ENCODE measurements at places on chromosomes 13 and 19. TPM values are rescaled to one million over a fixed set of nuclear protein-coding genes. Genes with fewer than 3 reads are reported as not detected.

DNA sequence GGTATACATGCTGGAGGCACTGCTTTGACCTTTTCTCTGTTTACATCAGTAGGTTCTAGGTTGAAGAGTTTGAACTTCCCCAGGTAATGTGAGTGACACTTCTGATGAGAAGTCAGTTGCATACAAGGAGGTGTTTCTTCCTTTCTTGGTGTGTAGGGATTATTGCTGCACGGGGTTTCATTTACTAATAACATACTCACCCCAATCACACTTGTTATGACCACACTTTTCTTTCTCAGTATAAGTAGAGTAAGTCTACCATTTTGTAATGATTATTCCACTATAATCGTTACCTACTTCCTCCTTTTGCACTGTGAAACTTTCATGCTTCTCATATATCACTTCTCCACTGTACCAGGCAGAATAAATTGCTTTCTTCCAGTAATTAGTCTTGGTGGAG lies 138.0 kb downstream of the TNFSF13B start:
- no peak for DNase-seq

- no peak for DNase-seq
Measured at GRCh38 chr19:12997967-12998940, 3.0 kb downstream of the NFIX start.

MISP gene
- total RNA-seq = 0.04 TPM

- DNase-seq = no peak
Measured at GRCh38 chr13:50552424-50552966, 291.0 kb downstream of the DLEU7 start.

STAP2 gene
- total RNA-seq = 8.1 TPM

ZNF835 gene
- 0.78 TPM for total RNA-seq

DNA sequence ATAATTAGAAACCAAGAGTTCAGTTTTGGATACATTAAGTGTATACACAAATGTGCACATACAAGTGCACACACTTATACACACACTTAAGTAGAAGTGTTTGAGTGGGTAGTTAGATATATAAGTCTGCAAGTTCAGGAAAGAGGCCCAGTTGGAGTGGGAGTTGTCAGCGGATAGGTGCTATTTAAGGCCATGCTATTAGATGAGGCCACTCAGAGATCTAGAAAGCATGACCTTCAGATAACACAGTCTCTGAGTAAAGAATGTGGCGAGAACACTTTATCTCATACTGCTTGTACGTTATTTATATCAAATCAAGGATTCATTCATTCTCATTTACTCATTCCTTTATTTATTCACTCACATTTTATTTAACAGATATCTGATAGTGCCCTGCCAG lies 206.2 kb downstream of the POSTN start:
- DNase-seq = no peak

CD177 gene
- total RNA-seq = not detected

DNA sequence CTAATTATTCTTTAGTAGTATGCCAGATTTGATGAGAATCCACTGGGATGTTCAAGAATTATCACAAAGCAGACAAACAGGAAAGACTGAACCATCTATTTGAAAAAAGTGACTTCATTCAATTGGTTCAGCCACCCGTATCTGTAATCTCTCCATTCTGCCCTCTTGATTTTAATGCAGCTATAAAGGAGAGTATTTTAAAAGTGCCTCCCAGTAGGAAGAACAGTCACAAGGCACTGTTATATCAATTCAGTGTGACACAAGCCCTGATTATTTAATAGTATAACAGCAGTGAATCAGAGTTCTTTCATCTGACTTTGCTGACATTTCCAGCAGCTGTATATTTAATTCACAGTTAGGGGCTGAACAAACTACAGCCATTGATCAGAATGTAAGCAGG lies 77.3 kb upstream of the SLAIN1 start:
- no peak for DNase-seq

GRIN2D gene
- total RNA-seq = 0.40 TPM

- no peak for DNase-seq
Measured at GRCh38 chr13:32017474-32017873, 14.1 kb upstream of the FRY start.

GRCh38 chr19:2139385-2140137 lies 11.8 kb downstream of the AP3D1 start:
- DNase-seq = no peak

DNA sequence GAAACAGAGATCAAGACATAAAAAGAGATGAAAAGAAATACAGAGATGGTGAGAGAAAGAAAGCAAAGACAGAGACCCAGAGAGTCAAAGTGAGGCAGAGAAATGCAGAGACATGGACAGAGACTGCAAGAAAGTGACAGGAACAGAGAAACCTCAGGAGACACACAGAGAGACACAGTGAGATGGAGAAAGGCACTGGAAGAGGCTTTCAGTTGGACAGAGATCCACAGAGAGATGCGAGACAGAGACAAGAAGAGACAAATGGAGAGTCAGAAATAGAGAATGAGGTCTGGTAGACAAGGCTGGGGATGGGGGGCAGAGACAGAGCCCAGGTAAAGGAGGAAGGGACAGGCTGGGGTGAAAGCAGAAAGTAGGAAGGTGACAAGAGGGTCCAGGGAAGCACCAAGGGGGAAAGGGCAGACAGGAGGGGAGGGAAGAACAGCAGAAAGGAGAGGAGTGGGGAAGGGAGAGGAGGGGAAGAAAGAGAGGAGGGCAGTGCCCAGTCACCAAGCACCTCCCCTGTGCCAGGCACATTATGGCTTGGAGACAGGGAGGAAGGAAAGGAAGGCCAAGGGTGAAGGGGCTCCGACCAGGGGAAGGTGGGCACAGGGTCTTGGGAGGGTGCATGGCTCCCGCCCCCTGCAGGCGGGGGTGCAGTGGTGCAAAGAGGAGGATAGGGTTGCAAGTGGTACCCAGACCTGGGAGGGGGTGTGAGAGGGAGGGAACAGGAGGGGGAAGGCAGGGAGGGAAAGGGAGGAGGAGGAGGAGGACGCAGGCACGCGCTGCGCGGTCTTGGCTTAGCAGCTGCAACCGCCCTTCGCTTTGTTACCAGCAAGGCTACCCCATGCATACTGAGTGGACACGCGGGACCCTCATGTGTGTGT lies 38.4 kb downstream of the DEDD2 start:
- no peak for DNase-seq

DNA sequence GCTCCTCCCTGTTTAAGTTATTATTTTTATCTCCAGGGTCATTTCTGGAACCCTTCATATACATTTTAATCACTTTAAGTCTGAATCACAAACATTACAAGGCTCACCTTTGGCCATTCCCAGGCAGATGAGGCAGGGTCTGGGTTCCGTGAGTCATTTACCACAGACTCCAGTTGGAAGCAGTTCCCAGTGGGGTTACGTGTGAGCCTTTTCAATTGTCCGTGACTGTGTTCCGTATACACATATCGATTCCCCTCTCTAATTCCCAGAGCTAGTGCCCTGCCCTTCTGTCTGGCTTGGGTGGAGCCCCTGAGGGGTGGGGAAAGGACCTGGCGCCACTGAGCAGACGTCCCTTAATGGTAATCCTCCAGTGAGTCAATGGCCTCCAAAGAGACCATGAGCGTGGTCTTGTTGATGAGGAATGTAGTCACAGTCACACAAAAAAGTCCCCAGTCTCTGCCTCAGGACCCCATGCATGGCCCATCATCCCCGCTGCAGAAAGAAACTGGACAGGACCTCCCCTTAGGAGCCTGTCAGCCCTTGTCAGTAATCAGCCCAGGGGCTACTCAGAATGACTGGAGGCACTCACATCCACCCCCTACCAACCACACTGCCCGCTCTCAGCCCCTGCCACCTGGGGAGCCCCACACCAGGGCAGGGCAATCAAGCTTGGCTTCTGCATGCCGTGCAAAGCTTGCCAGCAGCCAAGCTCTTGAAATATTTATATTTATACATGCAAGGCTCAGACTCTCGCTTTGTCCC lies 144.4 kb downstream of the ZIC5 start:
- DNase-seq = no peak

- DNase-seq = no peak
Measured at GRCh38 chr19:10112895-10113591, 1.6 kb downstream of the P2RY11 start.

LILRB3 gene
- not detected for total RNA-seq

GRCh38 chr19:11984986-11985385 lies 20.1 kb downstream of the ZNF763 start:
- DNase-seq = no peak

ZGLP1 gene
- total RNA-seq = 0.56 TPM

GRCh38 chr13:62292714-62293480 lies 877.2 kb upstream of the PCDH20 start:
- no peak for DNase-seq

DNA sequence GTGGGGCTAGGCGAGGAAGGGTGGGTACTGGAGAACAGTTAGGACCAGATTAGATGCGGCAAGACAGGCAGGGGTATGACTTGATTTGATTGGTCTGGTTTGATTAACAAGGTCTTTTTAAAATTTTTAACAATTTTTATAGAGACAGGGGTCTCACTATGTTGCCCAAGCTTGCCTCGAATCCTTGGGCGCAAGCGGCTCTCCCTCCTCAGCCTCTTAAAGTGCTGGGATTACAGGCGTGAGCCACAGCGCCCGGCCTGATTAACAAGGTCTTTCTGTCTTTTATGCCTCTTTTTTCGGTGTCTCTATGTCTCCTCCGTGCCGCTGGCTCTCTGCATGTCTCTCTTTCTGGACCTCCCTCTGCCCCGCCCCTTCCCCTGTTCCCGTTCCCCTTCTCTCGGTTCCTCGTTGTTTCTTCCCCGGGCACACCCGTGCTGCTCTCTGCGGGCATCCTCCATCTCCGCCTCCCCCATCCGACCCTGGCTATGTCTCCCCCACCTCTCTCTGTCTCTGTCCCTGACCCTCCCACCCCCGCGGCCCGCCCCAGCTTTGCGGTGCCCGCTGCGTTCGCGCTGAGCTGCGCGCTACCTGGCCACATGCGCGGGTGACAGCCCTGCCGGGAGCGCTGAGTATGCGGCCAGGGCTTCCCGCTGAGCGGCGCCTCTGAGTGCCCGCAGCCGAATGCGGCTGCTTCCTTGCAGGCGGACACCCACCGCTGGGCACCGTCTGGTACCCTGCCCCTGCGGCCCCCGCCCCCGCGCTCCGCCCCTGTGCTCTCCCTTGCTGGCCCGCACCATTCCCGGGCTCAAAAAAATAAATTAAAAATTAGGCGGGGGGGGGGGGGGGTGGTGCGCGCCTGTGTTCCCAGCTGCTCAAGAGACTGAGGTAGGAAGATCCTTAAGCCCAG lies 8.1 kb upstream of the SDHAF1 start:
- no peak for DNase-seq

LRP3 gene
- 12.0 TPM for total RNA-seq

GRCh38 chr19:2755448-2755705 lies 15.6 kb upstream of the SLC39A3 start:
- DNase-seq = no peak

DNA sequence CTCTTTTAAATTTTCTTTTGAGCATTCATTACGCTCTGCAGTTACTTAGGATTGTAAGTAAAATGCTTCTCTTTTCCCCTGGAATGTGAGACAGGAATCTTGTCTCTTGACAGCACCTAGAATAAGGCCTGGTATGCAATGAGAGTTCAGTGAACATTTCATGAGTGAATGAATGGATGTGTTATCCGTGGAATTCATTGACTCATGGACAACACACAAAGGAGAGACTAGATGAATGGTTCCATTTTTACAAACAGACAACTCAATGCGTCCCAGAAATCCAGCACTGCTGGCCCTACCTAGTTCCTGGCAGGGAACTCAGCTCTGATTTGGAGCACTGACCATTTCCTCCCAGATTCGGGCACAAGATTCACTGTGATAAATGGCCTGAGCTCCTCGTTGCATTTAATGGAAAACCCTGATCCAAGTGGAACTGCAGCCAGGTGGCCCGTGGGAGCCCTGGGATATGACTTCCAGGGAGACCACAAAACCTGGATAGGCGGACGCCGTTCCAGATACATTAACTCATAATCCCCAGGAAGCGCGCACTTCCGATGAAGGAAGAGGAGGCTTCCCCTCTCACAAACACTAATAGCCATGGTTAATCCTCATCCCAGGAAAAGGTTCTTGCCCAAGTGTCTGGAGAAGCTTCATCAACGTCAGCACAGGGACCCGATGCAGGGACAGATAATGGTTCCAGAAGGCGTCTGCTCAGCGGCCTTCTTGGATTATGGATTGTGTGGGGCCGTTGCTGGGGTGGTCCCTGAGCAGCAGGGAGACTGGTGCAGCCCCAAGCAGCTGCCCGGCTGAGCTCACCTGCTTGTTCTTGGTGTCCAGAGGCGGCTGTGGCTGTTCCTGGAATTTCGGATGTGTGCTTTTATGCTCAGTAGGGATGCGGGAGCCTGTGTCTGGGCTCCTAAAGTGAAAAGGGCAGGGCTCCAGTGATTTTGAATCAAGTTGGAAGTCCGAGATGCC lies 211.1 kb upstream of the TSHZ3 start:
- DNase-seq = no peak

ZNF613 gene
- 11.1 TPM for total RNA-seq

DNA sequence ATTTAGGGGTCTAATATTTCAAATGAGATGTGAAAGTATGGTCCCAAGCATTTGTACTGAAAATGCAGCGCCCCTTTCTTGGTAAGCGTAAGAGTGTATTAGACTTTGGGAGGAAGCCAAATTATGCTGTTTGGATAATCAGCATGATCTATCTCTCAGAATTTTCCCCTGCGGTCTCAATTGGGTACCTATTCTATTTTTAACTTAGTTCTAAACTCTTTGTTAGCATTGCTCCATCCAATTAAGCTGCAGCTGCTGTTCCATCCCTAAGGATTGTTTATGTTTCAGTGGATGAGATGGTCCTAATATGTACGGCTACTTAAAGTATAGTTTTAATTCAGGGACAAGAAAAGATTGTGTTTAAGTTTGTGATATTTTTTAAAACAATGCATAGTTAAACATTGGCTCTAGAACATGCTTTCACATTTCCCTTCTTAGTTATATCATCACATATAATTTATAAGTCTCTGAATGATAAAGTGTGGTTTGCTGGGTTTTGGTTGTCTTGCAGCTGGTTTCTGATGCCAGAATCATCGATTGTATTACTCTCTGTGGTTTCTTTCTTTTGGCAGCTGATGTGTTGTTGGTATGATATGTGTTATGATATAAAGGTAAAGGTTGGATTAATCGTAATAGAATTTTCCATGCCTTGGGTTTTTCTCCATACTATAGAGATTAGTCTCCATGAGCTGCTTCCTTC lies 15.0 kb downstream of the POLR1D start:
- no peak for DNase-seq

DNA sequence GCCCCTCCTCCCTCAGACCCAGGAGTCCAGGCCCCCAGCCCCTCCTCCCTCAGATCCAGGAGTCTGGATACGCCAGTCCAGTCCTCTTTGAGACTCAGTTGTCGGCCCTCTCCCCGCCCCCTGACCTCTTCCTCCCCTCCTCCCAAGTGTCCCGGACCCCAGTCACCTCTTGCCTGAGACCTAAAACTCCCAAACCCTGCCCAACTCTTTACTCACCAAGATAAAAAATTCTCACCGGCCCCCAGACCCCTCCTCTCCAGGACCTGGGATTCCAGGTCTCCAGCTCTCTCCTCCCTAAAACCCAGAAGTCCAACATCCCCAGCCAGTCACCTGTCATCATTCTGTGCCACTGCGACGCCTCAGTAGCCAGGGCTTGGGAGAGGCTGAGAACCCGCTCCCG lies 1.4 kb upstream of the HSD17B14 start:
- no peak for DNase-seq

CEACAM7 gene
- not detected for total RNA-seq

- DNase-seq = no peak
Measured at GRCh38 chr13:33110386-33110712, 94.1 kb downstream of the KL start.

DNAJC3 gene
- total RNA-seq = 111 TPM

EPSTI1 gene
- 2.8 TPM for total RNA-seq

- DNase-seq = no peak
Measured at GRCh38 chr13:90995614-90996013, 351.9 kb upstream of the MIR17HG start.

PCDH17 gene
- total RNA-seq = 3.0 TPM

- DNase-seq = no peak
Measured at GRCh38 chr19:31715249-31715945, 366.2 kb upstream of the TSHZ3 start.

TNFSF11 gene
- not detected for total RNA-seq

FFAR2 gene
- total RNA-seq = not detected

FPR1 gene
- not detected for total RNA-seq

Measured in pulmonary artery endothelial cell (primary cell).